ENCODE measurements at places on chromosomes 1 and 21.

DNA sequence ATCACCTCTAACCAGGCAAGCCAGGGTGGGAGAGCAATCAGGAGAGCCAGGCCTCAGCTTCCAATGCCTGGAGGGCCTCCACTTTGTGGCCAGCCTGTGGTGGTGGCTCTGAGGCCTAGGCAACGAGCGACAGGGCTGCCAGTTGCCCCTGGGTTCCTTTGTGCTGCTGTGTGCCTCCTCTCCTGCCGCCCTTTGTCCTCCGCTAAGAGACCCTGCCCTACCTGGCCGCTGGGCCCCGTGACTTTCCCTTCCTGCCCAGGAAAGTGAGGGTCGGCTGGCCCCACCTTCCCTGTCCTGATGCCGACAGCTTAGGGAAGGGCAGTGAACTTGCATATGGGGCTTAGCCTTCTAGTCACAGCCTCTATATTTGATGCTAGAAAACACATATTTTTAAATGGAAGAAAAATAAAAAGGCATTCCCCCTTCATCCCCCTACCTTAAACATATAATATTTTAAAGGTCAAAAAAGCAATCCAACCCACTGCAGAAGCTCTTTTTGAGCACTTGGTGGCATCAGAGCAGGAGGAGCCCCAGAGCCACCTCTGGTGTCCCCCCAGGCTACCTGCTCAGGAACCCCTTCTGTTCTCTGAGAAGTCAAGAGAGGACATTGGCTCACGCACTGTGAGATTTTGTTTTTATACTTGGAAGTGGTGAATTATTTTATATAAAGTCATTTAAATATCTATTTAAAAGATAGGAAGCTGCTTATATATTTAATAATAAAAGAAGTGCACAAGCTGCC, 19.8 kb downstream of the CSF1 start:
- DNase-seq, result no peak

DNA sequence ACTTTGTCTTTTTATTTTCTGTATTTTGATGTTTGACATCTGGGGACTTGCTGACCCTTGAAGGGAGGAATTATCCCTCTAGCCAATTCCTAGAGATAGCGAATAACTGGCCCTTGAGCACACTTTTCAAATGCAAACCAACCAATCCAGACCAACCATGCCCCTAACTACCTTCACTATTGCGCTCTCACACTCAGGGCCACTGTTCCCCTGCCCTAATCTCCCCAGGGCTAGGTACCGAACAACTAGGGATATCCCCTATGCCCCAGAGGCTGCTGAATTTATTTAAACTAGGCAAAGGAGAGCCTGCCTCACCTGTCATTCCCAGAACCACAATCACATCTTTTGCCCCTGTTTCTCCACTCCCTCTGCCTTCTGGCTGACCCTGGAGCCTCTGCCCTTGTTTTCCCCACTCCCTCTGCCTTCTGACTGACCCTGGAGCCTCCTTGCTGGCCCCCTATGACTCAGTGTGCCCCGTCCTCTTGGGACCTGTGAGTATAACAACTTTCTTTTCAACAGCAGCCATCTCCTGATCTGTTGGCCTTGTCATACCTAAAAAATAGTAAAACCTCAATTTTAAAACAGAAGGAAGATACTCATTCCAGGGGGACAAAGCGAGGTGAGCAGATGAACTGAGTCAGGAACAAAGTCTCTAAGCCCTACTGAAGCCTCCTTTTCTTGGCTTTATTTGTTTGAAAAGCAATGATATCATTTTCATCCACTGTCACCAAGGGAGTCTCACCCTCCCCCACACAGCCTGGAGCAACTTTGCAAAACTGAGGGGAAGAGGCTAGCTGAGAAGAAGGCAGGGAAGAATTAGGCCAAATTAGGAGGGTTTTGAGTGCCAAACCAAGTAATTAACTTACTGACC, 115.5 kb downstream of the NMNAT2 start:
- DNase-seq, result no peak

DNA sequence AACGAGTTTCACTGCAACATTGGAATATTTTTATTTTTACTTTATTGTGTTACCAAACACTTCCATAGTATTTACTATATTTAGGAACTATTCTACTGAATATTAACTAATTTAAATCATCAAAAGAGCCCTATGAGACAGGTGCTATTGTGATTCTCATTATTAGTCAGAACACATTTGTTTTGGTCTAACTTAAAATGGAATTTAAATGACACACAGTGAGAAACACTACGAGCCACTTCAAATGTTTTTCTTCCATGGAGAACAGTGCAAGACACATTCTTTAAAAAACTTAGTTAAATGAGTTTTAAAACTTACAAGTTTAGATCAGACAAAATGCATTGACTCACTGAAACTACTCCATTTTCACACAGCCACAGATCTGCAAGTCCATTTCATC, 6.6 kb upstream of the TRAF3IP3 start:
- DNase-seq, result no peak

GRCh38 chr21:42581336-42581992, 67.8 kb downstream of the SLC37A1 start:
- DNase-seq, result no peak

DNA sequence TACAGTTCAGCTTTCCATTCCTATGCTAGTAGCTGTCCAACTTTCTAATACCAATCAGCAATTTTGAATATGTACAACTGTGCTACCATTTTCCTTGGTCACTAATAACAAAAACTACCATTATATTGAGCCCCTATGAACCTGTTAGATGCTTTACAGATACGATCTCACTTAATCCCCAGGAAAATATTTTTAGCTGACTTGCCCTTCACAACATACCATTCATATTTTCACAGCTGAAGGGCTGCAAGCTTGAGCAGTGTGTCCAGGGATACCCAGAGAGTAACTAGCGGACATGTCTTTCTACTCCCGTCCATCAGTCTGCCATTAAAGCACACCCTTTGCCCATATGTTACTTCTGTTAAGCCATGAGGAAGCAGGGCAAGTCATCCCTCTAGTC, 140.5 kb downstream of the SPATA46 start:
- no peak for DNase-seq

DNA sequence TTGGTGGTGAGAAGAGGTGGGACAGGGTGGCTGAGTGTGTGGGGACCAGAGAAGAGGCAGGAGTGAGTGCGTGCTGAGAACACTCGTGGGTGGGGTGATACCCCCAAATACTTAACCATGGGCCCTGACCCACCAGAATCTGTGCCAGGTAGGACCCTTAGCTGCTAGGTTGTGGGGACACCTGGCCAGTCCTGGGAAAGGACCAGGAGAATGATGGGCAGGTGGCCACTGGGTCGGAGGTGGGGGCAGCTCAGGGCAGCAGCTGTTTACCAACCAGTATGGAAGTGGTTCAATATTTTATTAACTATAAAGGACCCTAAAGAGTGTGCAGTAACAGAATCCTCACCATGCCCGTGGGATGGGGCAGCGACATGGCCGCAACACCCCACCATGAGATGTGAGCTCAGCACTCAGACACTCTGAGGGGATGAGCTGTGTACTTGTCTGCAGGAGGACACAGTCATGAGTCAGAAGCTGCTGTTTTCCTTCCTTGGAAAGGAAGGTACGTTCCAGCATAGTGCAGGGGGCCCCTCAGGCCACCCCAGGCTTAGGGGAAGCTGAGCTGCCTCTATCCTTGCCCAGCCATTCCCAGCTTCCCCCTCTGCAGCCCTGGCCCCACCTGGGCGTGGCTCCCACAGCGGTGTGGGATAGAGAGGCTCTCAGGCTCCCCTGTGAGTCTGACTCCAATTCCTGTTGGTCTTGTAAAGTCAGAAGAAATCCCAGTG, 25.4 kb downstream of the TEX35 start:
- no peak for DNase-seq

DNA sequence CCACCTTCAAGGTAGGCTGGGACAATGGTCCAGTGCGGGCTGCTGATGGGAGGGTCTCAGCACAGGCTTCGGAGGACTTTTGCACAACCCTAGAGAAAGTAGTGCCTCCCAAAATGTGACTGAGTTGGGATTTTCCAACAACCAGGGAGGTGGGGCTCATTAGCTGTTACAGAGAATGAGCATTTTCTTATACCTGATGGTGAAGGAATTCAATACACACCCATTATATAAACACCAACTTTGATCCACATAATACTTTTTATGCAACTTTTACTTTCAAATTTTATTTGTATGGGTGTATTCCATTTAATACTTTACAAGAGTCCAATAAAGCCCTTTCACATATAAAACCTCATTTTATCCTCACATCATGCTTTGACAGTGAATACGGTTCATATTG, 31.3 kb upstream of the RNF186 start:
- no peak for DNase-seq

DNA sequence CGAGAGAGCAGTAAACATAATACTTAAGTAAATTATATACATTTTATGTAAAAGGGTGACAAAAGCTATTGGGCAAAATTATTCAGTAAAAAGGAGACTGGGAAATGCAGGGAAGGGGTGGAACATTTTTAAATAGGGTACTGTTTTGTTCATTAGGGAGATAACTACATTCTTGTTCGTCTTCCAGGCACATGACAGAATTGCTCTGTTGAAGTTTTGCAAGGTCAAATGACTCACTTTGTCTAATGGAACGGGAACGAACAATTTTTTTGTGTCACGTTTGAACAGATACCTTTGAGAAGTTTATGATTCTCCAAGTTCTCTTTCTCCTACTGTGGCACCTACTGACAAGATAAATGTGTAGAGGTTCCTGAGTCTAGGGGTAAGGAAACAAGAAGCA, 382.3 kb upstream of the ZRANB2 start:
- no peak for DNase-seq

DNA sequence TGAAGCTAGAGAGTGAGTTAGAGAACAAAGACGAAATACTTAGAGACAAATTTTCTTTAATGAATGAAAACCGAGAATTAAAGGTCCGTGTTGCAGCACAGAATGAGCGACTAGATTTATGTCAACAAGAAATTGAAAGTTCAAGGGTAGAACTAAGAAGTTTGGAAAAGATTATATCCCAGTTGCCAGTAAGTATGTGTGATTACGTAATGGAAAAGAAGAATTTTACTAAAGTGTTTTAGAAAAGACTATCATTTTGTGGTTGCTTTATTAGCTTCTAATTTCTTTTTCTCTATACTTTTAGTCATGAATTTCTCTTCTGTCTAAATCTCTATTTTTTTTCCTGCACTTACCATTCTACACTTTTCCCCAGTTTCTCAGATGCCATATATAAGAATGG, 26.7 kb downstream of the CCDC18 start:
- no peak for DNase-seq

- no peak for DNase-seq
Observed at GRCh38 chr1:232040260-232040659, 413.7 kb downstream of the DISC1 start.

- DNase-seq, result no peak
Observed at GRCh38 chr1:176119549-176119948, 87.5 kb downstream of the COP1 start.

DNA sequence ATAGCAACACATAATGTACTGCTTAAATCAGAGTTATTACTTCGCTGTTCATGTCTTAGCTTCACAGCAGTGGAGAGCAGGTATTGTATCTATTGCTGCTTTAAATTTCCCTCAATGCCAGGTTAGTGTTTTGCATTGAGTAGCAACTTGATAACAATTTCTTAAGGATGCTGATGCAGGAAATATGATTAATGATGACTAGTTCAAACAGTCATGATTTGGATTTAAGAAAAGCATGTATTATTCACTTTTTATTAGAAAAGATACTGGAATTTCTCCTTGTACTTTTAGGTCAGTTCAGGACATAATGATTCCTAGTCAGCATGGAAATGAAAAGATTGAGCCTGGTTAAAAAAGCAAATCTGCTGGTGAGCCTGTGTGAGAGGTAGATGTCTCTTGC, 67.2 kb upstream of the ARHGAP29 start:
- no peak for DNase-seq

- DNase-seq, result no peak
Observed at GRCh38 chr1:47443530-47444296, 5.9 kb downstream of the FOXD2 start.

DNA sequence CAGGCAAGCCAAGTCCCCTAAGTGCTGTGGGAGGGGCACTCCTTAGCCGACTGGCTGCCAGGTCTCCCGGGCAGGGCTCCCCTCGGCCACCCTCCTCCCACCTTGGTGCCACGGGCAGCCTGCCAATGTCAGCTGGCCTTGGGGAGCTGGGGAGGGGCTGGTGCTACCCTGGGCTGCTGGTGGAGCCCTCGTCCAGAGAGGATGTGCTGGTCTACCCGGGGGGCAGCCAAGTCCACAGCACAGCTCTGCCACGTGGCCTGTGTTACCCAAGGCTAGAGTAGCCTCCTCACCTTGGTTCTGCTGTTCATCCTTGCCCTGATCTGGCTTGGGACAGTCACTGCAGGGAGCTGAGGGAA, 42.9 kb downstream of the CRYAA start:
- no peak for DNase-seq

- DNase-seq, result no peak
Observed at GRCh38 chr1:6495041-6495441, 3.6 kb upstream of the PLEKHG5 start.

DNA sequence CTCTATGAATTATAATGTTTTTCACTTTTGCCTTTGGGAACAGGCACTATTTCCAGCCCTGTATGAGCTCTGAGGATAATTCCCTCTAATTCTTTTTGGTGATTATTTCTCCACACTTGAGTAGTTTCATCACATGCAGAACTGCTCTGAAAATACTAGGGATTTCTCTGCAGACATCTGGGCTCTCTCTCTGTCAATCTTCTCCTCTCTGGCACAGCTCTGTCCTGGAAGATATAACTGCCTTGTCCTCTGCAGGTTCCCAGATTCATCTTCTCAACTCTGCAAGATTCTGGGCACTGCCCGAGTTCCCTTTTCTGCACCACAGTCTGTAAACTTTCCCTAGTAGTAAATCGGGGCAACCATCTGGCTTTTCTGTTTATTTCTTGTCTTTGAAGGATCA, 131.3 kb upstream of the FMN2 start:
- DNase-seq, result no peak

GRCh38 chr1:80050085-80050484, 1043.6 kb upstream of the ADGRL4 start:
- no peak for DNase-seq

DNA sequence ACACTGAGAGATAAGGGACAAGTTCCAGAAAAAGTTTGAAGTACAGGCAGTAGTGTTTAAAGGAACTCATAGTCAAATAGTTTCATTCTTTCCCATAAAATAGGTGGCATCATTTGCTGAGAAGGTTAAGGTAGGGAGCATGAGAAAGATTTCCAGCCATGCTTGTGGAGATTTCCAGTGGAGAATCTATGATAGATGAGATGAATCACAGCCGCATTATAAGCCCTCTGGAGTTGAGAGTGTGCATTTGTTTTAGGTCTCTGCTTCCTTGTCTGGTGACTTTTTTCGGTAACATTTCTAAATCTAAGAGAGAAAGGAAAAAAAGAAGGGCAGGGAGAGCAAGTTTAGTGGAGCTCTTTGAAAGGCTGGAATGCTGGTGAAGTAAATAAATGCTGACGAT, 108.7 kb downstream of the DISP1 start:
- no peak for DNase-seq

Data from stimulated activated CD8-positive, alpha-beta memory T cell treated with anti-CD3 and anti-CD28 coated beads, Interleukin-2, amount 100 ng/mL, for 1 hour (primary cell).